Activated CD4-positive, alpha-beta T cell treated with anti-CD3 and anti-CD28 coated beads for 1 hour (primary cell): ENCODE measurements at places on chromosomes 4 and X.

GRCh38 chr4:31075969-31076368 is 355.8 kb downstream of the PCDH7 start:
- DNase-seq = no peak

GRCh38 chr4:179095585-179096221 is 1653.5 kb upstream of the AGA start:
- DNase-seq = no peak

GRCh38 chr4:154084864-154085263 is 296.0 kb upstream of the SFRP2 start:
- no peak for DNase-seq

- DNase-seq = no peak
Observed at GRCh38 chr4:20639346-20639745, 60.9 kb upstream of the PACRGL start.

GRCh38 chrX:150163956-150164726 is 199.0 kb upstream of the MAMLD1 start:
- no peak for DNase-seq

DNA sequence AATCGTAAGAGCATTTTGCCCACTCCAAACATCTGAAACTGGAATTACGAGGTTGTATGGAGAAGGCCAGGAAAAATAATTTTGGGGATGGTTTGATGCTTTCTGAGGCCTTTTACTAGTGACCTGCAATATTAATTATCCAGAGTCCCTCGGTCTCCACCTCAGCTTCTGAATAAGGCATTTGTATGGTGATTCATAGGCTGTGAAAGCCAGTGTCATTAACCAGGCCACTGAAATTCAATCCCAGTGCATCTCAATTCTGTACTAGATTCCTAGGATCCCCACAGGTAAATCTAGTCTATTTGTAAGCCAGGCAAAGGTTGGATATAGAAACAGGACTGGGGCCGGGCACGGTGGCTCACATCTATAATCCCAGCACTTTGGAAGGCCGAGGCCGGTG is 135.4 kb upstream of the RBPJ start:
- DNase-seq = no peak

- no peak for DNase-seq
Observed at GRCh38 chrX:110806145-110806544, 10.5 kb upstream of the CHRDL1 start.

GRCh38 chrX:97374266-97374665 is 490.6 kb downstream of the RPA4 start:
- DNase-seq = no peak

- no peak for DNase-seq
Observed at GRCh38 chr4:23333946-23334878, 555.6 kb downstream of the PPARGC1A start.

DNA sequence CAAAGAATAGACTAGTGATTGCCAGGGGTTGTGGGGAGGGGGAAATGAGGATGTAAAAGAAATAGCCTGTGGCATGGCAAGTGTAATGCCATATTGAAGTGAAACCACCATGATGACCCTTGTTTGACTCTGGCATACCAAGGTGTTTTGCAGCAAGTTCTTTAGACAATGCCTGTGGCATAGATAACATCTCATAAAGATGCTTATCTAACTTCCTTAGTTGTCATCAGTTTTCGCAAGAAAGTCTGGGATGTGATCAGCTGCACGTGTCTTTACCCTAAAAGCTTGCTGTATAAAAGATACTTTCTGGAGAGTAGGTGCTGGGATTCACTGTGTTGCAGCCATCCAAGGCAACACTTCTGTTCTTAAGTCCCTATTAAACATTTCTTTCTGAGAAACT is 176.1 kb upstream of the MAGEB16 start:
- no peak for DNase-seq

- no peak for DNase-seq
Observed at GRCh38 chrX:45633419-45633818, 432.7 kb upstream of the DIPK2B start.

GRCh38 chr4:77188498-77189220 is 31.7 kb downstream of the CCNG2 start:
- no peak for DNase-seq

DNA sequence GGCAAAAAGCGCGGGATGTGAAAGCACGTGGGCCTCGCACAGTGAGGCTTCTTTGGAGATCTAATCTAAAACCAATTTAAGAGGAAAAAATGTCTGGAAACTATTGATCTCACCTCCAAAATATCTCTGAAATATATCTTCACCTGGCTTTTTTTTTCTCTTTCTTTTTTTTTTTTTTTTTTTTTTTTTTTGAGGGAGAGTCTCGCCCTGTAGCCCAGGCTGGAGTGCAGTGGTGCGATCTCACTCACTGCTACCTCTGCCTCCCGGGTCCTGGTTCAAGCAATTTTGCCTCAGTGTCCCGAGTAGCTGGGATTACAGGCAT is 383 bp upstream of the ZMAT1 start:
- DNase-seq = no peak

- no peak for DNase-seq
Observed at GRCh38 chr4:67558493-67558892, at the start of gene STAP1. STAP1 (plus strand) TSS chr4:67558727; CDS start chr4:67558810, 83 bp downstream.

DNA sequence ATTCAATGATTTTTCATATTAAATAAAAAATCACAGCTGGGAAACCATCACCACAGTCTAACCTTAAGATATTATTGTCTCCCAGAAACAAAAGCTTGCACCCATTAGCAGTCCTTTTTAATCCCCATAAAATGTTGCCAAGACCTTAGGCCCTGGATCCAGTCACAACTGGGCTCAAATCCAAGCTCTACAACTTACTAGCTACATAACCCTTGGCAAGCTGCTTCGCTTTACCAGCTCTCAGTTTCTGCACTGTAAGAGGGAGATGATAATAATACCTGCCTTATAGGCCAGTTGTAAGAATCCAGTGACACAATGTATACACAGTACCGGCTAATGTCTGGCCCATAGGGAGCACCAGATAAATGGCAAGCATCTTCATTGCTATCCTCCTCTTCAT is 400.9 kb upstream of the FGF13 start:
- no peak for DNase-seq

DNA sequence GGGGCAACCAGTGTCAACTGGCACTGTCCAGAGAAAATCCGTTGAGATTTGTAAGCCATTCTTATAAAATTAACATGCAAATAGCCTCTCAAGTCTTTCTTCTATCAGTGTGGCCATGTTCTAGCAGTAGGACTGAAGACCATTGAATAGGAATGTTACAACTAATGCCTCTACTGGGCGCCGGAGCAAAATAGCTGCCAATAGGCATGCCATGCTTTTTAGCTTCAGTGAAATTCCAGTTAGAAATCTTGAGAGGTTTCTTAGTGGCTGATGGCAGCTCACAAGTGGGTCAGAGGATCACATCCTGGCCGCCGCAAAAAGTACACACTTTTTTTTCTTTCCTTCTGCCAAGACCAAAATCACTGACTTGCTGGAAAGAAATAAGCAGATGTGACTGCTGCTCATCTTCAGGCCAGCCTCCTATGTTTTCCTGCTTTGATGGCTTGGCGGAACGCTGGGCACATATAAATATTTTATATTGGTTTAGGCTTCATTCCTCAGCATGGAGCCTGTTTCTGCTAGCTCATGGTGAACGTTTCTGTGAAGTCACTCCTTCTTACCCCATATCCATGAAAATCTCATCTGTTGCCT is 293.1 kb downstream of the TENM3 start:
- DNase-seq = no peak

- DNase-seq = no peak
Observed at GRCh38 chr4:20493761-20494353, 206.4 kb upstream of the PACRGL start.

DNA sequence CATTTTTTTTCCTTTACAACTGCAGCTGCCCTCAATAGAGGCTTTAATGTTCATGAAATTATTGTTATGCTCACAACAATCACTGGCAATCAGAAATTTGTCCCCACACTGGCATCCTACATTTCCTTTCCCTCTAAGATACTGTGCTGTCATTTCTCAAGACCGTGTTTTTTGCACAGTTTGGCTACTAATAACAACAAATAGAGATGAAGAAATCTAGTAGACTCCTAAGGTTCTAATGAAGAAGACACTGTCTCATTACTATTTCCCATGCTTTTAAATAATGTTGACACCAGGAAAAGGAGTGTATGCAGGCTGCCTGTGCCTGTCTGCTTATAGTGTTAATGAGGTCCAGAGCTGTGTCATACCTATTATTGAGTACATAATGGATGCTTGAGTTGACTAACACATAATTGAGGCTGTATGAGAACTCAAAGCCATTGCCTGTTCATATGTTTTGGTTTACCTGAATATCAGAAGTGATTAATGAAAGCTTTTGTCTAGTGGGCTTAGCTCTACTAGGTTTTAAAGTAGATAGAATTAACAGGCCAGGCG is 1.5 kb upstream of the EIF4E start:
- DNase-seq = no peak

DNA sequence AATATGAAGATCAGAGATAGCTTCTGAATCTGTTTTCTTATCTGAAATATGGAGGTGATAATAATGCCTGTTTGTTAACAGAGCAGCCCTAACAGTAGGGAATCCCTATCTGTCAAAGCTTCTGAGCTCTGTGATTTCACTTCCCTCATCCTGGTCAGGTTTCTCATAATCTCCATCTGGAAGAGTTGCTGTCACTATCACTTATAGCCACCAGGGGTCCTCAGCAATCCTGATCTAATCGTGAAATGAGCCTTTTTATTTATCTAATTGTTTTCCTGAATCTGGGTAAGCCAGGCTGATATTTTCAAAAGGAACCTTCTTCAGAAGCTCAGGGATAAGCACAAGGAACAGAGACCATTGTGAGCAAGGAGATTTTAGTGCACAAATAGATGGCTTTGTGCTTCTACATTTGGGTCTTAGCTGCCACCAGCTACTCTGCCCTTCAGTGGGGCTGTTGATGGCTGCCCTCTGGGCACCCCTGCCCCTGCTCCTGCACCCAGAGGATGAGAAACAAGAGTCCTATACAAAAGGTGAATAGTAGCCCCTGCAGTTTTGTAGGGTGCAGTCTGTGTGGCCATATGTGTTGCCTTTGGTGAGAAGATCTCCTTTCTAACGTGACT is 196.4 kb upstream of the RADX start:
- DNase-seq = no peak

GRCh38 chr4:88729146-88729760 is 31.6 kb upstream of the NAP1L5 start:
- DNase-seq = no peak

- DNase-seq = no peak
Observed at GRCh38 chrX:1813809-1814208, 198.9 kb downstream of the ASMT start.

DNA sequence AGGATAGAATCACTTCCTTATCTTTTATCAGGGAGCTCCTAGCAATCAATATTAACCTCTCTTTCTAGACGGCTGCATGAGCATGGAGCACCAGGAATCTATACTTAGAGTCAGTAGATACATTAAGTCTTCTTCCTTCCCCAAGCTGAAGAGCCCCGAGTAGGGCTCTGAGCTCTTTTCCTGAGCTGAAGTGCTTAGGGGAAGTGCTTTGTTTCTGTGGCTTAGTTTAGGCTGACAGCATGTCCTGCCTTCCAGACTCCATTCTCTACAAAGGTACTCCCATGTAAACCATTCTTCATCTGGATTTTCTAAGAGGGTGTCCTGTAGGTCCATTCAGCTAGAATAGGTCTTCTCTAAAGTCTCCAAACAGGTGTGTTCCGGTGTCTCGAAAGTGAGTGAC is 127.5 kb upstream of the AFF2 start:
- no peak for DNase-seq

DNA sequence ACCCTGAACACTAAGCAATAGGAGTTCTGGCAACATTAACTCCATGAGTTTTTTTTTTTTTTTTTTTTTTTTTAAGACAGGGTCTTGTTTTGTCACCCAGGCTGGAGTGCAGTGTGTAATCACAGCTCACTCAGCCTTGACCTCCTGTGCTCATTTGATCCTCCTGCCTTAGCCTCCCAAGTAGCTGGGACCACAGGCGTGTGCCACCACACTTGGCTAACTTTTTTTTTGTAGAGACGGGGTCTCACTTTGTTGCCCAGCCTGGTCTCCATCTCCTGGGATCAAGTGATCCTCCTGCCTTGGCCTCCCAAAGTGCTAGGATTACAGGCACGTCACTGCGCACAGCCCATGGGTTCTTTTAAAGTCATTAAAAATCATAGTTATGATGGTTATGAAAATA is 5.1 kb downstream of the RHOH start:
- DNase-seq = no peak

DNA sequence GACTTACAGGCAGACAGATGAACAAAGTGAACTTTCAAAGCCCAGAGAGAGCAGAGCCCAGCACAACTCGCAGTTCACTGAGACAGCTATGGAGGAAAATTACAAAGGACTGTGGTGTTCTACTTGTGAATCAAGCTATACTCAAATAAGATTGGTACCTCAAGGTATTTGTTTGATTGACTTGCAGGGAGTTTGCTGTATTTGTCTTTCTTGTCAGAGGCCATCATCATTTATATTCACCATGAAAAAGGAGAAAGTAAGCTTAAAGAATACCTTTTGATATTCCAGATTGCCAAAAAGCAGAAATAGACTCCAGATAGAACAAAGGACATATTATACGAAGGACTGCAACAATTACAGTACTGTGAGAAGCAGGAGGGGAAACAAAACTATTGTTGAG is 1047.9 kb downstream of the RPA4 start:
- no peak for DNase-seq

GRCh38 chrX:52410439-52411394 is 41.9 kb downstream of the XAGE2 start:
- DNase-seq = no peak

DNA sequence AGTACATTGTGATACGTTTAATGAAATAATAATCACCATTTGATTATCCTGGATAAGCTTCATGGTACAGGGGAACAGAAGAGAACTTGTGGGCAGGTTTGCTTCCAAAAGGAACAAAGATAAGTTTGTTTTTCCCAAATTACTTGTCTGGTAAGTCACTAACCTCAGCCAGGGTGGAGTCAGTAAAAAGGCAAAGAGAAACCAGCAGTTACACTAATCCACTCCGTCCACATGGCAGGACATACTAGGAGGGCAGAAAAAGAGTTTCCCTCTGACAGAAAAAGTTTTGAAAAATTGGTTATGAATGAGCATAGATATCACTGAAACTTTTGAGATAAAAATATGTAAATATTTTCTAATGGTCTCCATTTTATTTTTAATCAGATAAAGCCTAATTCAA is 285.9 kb downstream of the IL15 start:
- DNase-seq = no peak

DNA sequence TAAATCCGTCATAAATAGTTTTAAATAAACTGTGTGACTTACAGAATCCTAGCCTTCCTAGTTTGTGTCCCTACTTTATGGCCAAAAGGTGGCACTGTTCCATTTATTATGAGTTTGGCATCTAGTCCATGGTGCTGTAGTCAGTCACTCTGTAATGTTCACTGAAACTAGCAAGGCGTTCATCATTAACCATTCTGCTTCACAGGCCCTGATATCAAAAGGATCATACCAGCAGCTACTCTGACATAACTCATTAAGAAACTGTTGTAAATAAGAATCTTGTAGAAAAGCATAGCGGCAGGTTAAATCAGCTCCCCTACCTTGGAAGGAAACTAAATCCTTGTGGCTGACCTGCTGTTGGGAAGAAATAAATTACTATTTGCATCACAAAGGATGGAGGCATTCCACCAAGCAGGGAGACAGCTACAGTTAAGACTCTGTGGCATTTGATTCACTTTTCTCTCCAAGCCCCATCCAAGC is 919.6 kb upstream of the DIAPH2 start:
- no peak for DNase-seq
